ENCODE measurements at places on chromosomes 6 and 20.

DNA sequence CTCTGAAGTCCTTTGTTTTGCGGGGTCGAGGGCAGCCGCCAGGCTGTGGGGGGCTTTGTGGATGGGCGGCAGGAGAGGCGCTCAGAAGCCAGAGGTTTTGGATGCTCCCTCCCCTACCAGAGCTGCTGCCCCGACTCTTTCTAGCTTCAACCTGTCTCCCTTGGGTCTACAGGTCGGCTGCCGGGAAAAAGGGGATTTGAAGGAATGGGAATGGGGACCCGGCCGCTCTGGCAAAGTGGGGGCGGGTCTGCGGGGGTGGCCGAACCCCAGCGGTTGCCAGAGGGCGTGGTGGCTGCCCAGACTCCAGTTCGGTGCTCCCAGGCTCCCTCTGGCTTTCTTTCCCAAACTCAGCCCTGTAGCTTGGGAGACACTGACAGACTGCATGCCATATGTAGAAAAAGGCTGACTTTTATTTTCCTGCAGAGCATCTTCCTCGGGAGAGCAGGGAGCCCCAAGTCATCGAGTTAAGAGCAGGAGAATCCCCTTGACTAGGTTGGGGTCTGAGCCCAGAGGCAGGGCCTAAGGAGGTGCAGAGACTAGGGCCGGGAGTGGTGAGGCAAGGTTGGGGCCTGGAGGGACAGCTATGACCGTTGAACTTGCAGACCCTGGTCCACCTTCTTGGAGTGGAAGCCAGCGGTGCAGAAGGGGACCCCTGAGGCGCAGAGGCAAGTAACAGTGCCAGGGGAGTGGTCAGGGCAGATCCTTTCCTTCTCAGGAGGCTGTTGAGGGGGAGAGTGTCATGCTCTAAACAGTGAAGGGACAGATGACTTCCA lies 1.4 kb upstream of the PPP1R18 start:
- no peak for DNase-seq

DNA sequence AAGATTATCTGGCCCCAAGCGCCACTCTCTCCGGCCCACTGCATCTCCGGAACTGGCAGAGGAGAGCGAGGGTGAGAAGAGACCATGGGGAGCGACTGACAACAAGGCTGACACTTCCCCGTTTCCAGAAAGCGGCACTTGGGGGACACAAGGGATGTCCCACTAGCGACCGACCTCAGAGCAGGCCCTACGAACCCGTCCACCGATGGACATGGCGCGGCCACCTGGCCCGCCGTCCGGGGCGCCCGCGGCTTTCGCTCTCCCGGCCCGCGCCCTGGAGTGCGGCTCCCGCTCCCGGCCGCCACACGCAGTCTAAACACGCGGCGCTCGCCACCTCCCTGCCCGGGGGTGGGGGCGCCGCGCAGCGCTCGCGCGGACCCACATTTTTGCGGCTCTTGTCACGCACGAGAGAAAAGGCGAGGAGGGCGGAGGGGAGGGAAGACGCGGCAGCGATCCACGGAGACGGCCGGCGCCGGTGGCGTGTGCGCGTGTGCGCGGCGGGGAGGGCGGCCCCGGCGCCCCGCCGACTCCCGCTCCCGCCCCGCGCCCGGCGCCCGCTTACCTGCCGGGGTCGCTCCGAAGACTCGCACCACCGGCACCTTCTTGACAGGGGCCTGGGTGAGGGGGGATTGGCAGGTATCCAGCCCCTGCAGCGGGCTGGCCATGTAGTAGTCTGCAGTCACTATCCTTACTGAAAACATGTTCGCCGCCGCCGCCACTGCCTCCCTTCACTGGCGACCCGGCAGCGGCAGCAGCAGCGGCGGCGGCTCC lies 645 bp downstream of the REV3L start:
- DNase-seq: peak; percentile 51

DNA sequence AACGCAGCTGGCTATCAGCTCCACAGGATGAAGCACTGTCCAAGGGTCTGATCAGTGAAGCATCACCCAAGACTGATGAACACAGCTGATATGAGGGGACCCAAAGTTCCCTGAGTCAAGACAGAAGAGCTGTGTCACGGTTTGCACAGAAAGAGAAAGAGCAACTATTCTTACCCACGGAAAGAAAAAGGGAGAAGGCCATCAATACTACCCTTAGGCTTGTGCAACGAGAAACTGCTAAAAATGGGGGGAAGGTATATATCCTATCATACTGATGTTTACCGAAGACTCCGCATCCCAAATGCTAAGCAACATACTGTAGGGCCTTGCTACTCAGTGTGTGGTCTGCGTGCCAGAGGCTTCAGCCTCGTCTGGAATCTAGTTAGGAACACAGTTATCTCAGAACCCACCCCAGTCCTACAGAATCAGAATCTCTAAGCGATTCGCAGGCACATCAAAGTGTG lies 665 bp downstream of the FASTKD5 start:
- DNase-seq: no peak

DNA sequence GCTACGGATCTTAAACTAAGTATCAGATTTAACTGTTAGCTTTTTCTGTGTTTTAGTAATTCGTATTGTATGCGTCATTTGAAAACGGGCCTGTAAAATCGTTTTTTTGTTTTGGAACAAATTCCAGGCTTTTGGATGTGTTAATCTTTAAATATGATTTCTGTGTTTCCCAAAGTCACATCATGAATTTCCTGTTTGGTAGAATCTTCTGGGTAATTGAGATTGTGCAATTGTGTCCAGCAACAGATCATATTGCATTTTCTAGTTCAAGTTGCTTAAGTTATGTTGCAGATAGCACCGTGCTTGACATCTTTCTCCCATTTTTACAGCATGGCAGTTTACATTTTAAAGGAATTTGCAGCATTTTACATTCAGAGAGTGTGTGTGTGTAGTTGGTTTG lies 1.9 kb downstream of the MAPK14 start:
- DNase-seq: no peak

DNA sequence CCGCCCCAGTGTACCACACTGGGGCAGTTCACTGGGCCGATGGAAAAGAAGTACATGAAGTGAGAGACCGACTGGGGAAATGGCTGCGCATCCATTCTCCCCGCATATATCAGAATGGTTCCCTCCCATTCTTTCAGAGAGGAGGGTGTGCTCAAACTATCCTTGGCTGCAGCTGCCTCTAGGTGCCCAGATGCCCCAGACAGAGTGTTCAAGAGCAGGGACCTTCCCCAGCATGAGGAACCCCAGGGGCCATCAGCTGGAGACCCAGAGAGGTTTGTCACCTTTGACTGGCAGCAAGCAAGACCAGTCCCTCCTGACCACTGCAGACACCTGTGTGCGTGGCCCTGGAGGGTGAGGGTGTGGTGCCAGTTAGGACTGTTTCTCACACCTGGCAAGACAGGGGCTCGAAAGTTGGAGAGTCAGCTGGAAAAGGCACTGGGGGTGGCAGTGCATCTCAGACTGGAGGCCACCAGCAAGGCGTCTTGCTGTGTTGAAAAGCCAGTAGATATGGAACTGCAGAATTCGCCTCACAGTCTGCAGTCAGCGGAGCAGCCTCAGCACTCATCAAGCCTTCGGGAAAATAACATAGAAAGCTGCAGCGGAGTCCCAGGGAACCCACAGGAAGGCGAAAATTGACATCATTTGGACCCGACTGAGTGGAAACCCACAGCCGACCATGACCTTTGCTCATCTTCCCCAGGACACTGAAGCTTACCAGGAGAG lies 76.7 kb downstream of the GPR6 start:
- no peak for DNase-seq

- DNase-seq: no peak
Measured at GRCh38 chr6:145866456-145867396, 52.1 kb upstream of the FBXO30 start.

DNA sequence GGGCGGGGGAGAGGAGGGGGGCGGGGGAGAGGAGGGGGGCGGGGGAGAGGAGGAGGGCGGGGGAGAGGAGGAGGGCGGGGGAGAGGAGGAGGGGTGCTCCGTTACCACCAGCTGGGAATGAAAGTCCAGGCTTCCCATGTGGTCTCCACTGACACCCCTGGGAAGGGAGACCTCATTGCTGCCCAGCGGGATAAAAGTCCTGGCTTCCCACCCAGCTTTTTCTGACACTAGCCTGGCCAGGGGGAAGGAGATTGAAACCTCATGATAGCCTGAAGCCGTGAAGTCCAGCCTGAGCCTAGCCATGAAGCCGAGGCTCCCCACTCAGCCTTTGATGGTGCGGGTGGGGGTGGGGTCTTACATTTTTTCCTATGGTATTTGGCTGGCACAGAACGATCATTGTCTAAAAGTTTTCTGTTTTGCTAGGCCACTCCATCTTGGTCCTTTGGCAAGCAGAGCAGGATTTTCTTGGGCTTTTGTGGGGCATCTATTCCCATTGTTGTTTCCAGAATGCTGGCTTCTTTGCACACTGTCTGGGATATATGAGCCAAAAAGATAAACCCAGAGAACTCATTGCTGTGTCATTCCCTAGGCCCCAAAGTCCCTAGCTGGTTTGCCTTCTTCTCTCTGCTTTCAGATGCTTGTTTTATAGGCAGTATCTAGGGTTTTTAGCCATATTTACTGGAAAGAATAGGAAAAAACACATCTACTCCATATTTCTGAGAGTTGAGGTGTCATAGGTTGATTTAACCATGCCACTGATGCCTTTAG lies 67.9 kb upstream of the RNF24 start:
- no peak for DNase-seq

DNA sequence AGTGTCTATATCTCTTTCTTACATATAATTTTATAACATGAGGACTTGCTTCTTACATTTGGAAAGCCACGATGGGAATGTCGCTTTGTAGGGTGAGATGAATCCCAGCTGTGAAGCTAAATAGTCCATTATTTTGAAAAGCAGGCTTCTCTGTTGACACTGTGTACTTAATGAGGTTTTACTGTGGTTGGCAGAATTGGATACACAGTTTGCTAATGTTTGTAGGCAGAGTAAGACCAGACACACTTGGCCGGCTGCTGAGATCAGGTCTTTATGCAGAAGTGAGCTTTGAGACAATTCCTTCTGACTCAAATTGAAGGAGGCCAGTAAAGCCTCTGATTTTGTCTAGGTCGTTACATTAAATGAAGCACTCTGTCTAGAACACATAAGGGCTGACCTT lies 93.0 kb downstream of the NDUFAF5 start:
- DNase-seq: no peak

DNA sequence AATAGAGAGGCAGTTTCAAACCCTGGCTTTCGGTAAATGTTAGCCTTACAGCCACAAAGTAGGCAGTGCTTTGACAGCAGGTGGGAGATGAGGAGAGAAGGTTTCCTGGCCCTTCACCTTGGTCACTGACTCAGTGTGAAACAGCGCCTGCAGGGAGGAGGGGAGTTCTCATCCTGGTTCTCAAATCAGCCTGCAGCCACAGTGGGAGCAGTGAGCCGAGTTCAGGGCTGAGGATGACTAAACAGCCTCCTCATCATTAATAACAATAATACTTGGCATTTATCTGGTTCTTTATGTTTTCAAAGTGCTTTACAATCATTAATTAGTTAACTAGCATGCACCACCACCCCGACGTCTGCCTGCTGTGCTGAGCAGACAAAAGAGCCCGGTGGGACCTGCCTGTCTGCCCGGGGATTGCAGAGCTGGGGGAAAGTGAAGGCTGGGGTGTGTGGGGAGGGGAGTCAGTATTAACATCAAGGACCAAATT lies 59.6 kb downstream of the PRDM1 start:
- DNase-seq: no peak

DNA sequence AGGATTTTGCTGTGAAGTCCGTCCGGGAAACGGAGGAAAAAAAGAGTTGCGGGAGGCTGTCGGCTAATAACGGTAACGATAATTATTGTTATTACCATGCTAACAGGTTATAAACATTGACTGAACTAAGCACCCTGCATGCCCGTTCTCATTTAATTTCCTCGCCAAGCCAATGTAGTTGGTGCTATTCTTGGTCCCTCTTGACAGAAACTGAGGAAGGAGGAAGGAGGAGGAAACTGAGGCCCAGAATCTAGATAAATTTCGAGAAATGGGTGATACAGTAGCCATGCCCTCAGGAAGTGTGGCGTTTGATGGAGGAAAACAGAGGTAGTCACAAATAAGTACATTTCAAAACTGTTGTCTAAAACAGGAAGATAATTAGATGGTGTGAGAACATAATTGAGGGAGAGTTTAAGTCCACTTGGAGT lies 474 bp downstream of the TPX2 start:
- DNase-seq: no peak

DNA sequence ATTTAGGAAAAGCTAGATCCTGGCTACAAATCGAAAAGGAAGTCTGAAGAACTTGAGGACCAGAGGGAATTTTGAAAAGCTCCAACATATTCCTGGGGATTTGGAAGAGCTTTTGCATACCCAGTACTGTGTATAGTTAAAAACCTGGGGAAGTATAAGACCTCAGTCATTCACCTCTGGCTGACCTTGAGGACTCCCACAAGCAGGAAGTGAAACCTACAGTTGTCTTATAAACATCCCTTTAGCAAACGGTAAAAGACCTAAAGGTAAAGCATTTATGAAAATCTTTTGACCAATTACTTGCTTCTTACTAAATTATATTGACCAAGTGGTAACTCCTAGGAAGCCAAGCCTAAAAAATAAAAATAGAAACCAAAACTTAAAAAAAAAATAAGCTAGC lies 175.0 kb downstream of the HAO1 start:
- no peak for DNase-seq

GRCh38 chr6:105317607-105318533 lies 85.0 kb downstream of the PREP start:
- no peak for DNase-seq

DNA sequence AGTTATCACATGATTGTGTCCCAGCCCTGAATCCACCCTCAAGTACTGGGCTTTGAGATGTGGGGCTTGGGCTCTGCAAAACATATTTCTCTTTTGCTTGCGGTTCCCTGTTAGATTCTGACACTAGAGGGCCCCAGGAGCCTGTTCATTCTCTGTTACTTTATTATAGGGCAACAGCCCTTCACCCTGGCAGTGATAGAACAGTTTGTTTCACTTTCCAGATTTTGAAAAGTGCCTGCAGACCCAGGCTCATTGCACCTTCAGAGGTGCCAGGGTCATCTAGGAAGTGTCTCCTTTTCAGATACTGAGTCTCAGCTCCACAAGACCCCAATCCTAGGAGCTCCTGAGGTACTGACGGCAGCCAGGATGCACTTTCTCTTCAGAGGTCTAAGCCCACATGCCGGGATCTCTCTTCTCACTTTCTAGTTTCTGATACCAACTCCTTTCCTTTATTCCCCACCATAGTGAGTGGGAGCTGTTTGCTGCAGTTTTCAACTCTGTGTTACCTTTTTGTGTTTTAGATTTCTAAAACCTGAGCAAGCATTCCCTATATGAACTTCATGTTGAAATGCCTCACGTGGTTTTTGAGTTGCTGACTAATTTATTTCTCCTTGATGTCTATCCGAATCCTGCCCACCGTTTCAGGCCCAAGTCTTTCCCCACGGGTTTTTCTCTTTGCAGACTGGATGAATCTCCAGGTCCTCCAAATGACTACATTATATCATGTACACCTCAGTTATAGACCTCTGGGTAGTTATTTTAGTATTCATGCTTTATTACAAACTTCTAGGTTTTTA lies 10.9 kb downstream of the ABT1 start:
- peak; percentile 31 for DNase-seq

- DNase-seq: no peak
Measured at GRCh38 chr6:21149470-21149869, 444.1 kb upstream of the SOX4 start.

All from stimulated activated CD4-positive, alpha-beta T cell treated with anti-CD3 and anti-CD28 coated beads, Interleukin-4, amount 100 ng/mL, for 4 hours (primary cell).